M059J (cell line): ENCODE measurements at places on chromosomes 7 and 10.

GRCh38 chr7:133748443-133749407, 378.4 kb upstream of the LRGUK start:
- no peak for DNase-seq

DNA sequence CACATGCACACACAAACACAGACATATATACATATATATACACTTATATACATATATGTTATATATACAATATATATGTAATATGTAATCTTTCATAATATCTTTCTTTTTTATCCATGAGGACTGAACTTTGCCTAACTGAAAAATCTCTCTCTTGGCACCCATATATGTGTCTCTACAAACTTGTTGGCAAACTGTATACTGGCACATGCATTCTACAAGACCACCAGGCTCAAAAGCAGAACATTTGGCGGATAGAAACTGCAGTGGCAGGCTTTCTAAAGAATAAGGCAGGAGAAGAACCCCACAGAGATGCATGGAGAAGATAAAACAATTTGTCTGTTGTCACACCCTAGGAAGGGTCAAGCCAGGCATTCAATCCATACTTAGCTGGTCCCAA, 165.3 kb downstream of the NRG3 start:
- no peak for DNase-seq

DNA sequence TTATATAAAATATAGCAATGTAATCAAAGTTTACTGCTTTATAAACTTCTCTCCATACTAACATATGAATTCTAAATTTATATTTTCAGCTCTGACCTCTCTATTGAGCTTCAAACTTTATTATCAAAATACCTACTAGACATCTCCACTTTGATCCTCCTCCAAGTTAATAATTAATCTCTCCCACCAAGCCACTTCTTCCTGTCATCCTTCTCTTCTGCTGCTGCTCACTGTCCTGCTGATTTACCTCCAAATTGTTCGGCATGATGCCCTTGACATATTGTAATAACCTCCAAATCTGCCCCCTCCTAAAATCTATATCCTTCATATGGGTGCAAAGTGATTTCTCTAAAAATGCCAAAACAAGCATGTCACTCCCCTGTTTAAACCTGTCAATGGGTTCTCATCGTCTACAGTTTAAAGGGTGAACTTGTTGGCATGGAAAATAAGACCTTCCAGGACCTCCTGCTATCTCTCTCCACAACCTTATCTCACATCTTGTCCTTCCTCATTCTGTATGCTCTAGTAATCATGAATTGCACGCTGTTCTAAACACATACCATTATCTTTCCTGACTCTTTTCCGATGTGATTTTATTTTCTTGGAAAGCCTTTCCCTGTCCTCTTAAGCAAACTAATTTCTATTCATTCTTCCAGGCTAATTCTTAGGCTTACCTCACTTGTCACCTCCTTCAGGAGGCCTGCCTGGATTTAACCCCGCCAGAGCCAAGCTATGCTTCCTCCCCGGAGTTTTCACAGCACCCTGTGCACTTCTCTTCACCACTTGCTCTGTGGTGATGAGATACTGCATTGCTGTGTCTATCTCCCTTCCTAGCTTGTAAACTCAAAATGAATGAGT, 52.1 kb upstream of the STK17A start:
- no peak for DNase-seq

DNA sequence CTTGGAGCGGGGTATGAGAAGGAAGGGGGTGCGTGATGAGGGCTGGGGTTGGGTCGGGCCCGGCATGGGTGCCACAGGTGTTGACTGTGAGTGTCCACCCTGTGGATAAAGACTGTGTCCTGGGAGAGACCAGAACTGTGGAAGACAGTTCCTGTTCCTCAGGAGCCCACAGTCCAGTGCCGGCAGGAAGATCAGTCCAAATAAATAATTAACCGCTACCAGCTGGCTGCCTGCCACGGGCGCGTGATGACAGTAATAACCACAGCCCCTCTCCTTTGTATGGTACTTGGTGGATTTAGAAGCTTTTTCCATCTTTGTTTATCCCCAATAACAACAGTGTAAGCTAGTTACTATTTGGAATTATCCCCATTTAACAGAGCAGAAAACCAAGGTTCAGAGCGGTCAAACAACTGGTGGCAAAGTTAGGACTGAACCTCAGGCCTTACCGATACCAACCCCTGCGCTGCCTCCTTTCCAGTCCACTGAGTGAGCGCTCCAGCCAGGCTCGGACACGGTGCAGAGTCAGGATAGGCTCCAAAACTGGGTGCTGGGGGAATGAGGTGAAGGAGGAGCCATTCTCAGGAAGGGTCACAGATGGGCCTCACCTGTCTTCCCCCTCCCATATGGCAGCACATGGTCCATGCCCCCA, 5.1 kb downstream of the ZMIZ1 start:
- peak; percentile 89 for DNase-seq

GRCh38 chr10:14074062-14074884, 256.5 kb downstream of the FRMD4A start:
- DNase-seq: peak; percentile 96

DNA sequence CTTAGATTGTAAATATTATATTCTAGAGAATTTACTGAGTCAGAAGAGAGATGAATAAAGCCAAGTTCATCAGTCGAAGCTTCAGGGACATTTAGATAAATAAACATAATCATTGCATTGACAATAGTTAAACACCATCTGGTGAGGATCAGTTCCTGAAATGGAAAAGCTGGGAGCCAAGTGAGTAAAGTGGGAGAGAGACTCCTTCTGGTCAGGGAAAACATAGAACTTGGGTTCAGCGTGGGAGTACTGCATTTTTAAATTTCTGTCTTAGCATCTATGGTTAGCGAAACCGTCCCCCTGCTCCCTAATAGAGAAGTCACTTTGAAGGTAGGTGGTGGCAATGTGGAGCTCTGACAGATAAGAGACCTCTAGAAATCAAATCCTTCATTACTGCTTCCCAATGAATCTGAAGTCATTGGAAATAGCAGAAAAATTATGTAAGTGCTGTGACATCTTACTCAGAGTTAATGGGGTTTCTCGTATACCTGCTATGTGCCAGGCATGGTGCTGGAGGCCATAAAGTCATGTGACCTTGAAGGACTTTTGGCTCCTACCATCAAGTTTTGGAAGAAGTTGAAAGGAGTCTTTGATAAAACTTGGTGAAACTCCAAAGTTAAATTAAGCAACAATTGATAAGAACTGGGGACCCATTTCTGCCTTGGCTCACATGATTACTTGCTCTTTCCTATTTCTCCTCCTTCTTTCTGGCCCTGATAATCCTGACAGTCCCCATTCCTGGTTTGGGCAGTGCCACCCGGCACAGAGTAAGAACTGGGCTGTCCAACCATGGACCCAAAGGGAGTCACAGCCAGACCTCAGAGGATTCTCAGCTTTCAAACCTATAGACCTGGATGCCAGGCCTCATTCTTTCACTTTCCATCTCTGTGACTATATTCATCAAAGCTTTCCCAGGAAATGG, 211.2 kb downstream of the C7orf25 start:
- DNase-seq: no peak

DNA sequence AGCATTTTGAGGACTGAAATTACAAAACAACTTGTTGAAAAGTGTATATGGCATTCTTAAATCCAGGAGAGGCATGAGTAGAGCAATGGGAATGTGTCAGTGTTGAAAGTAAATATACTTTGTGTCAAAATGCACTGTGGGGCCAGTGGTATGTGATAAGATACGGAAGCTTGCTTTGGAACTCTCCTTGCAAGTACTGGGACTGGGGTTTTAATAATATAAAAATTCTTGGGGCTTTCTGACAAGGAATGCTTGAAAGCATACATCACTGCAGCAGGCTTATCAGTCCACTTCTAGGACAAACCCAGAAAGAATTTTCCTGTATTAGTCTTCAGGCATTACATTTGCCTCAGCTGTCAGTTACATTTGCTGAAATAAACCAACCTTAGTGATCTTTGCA, 472.8 kb upstream of the FZD8 start:
- peak; percentile 36 for DNase-seq

DNA sequence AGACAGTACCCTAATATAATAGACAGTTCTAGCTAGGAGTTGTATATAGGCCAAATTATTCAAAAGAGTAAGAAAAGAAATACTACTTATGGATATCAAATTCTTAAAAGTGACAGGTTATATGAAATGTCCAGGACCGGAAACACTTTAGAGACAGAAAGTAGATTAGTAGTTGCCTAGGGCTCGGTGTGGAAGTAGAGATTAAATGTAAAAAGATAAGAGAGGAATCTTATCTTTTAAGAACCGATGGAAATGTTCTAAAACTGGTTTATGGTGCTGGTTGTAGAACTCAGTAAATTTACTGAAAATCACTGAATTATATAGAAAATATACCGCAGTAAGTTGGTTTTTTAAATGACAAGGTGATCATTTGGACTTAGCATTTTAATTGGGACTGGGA, 147.5 kb upstream of the ASAH2 start:
- DNase-seq: no peak

DNA sequence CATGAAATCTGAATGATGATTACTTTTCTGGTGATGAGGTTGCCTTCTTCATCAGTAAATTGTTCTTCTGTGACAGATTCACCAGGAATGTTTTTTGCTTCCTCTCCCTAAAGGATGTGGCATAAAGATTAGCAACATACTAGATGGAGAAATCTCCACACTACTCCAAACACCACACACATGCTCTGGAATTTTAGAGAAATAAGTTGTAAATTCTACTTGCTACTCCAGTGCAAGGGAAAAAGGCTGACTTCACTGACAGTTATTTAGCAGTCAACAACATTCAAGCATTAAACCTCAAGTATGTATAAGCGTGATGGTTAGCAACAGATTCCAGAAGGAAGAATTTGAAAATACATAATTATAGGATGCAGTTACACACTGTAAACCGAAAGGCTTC, 137.9 kb upstream of the CCDC6 start:
- DNase-seq: no peak

GRCh38 chr10:73911553-73912004, 647 bp downstream of the PLAU start:
- peak; percentile 50 for DNase-seq

GRCh38 chr10:62726638-62727037, 77.9 kb upstream of the ADO start:
- DNase-seq: no peak

GRCh38 chr10:19499291-19499770, 316.9 kb upstream of the PLXDC2 start:
- no peak for DNase-seq

GRCh38 chr10:3554121-3554522, 230.9 kb downstream of the KLF6 start:
- DNase-seq: no peak

DNA sequence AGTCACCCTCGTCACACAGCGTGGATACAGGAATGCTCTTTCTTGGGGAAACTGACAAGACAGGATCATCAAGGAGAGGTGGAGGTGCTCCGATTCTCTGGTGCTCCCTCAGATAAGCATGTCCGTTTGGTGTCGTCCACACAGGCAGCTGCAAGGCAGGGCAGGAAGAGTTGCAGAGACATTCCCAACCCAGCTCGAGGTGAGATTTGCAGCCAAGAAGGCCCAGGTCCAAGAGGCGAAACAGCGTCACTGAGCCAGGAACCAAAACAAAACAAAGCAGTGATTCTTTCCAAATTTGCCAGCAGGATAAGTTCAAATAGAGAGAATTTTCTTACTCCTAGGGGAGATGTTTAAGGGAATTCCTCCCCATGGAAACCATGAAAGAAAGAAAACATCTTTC, 386.5 kb upstream of the PFKP start:
- no peak for DNase-seq

- no peak for DNase-seq
These were observed 144.7 kb downstream of the SPAG6 start for GRCh38 chr10:22489975-22490374.

- no peak for DNase-seq
These were observed 14.2 kb downstream of the ANK3 start for GRCh38 chr10:60375293-60376004.

DNA sequence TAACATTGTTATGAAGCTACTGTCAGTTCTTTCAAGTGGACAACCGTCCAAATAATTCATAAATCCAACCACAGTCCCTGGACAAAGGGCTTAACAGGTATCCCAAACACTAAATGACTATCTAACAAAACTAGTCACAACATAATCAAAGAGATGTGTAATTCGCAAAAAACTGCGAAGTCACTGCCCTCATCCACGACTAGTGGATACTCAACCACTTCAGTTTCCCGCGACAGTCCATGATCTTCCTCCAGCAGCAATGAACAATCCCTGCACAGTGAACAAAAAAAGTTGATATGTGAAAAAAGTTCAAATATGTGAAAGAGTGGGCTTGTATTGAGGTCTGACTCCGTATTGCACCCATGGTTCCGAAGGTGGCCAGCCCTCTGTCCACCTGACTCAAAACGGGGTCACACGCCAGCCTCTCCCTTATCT, 287 bp downstream of the DCLRE1A start:
- DNase-seq: no peak

DNA sequence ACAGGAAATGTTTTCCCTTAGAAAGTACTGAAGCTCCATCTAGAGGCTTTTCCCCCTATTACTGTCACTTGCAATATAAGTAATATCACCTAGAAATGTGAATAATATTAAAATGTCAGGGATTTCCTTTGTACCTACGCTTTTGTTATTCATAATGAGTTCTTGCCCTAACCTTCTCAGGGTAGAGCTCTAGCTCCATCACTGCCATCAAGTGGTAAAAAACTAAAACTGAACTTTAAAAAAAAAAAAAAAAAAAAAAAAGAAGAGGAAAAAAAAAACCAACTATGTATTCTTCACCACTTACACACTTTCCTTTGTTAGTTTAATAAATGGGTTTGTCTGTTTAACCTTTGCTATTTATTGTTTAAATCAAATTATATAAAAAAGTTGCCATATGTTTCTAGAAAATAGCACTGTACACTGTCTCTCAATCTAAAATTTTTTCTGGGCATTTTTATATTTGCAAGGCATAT, 49.9 kb downstream of the DNAJC1 start:
- DNase-seq: peak; percentile 26

GRCh38 chr7:15577600-15577999, 15.8 kb upstream of the AGMO start:
- no peak for DNase-seq

- DNase-seq: no peak
These were observed 154.0 kb downstream of the SGMS1 start for GRCh38 chr10:50469778-50470193.

DNA sequence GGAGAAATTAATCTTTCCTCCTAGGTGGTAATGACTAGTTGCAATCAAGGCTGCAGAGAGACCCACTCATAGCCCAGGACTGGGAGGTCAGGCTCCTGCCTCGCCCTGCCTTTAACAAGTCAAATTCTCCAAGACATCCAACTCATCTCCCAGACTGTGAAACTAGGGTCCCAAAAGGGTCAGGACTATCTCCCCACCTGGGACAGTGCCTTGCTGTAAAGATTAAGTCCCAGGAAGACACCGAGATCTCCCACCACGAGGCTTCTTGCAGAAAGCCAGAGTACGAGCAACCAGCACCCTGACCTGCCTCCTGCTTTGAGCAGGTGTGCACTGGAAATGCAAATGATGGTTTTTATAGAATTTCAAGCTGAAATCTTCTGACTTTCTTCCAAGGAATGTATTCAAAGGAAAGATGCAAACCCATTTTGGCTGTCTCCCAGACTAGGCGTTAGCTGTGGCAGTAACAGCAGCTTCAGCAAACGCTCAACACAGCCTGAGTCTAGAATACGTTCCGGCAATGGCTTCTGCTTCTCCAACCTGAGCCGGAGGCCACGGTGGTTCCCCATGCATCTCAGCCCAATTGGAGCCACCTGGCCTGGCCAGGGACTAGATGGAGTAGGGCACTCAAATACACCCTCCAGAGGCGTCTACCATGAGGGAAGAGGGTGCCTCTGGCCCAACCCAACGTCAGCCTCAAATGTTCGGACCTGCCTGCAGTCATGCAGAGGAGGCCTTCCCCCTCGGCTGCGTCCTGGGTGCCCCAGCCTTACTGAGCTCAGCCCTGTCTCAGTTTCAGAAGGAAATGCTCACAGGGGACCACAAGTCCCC, 170.4 kb downstream of the PRKAG2 start:
- no peak for DNase-seq
